Right ventricle myocardium superior (tissue), 1 donor: ENCODE measurements at places on chromosomes 6 and 20. TPM values are rescaled to one million over a fixed set of nuclear protein-coding genes. Genes with fewer than 3 reads are reported as not detected.

Gene HLA-DOB
- total RNA-seq = not detected

Gene PGC
- not detected for total RNA-seq

Gene LY6G5C
- total RNA-seq = 1.3 TPM

Gene HDGFL1
- not detected for total RNA-seq

Gene CFAP61
- total RNA-seq = 36.9 TPM

Gene HLA-G
- total RNA-seq = not detected

Gene PCK1
- total RNA-seq = 2.3 TPM

Gene FBXO5
- total RNA-seq = 1.9 TPM

Gene KCNK15
- total RNA-seq = 0.19 TPM

Gene FUT9
- not detected for total RNA-seq

Gene GJA10
- total RNA-seq = not detected

Gene NMBR
- total RNA-seq = not detected

Gene DNAH8
- total RNA-seq = 0.03 TPM

Gene THBS2
- 8.6 TPM for total RNA-seq

Gene BTN1A1
- not detected for total RNA-seq

Gene SLC35D3
- total RNA-seq = not detected

Gene SLC44A4
- total RNA-seq = not detected

Gene ANKEF1
- total RNA-seq = 0.73 TPM

Gene IPCEF1
- 1.3 TPM for total RNA-seq

Gene BMP2
- 2.5 TPM for total RNA-seq

Gene COL11A2
- total RNA-seq = 0.94 TPM

Gene DEFB112
- not detected for total RNA-seq

Gene RIPPLY2
- total RNA-seq = not detected
